Activated CD8-positive, alpha-beta memory T cell treated with anti-CD3 and anti-CD28 coated beads for 1 hour (primary cell): ENCODE measurements at places on chromosomes 13 and 19.

DNA sequence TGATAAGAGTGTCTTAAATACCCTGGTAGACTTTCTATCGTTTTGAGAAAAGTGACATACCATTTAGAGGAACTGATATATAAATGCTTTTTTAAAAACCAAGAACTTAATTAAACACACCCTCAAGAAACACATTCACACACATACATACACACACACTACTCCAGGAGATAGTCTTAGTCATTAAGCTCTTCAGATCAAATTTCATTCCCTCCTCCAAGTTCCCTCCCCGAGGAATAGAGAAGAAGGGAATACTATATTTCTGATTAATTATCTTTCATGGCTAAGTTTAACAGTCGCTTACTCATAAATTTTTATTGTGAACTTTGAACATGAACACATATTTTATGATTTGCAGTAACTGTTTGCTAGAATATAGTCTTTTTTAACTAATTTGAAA lies 1109.5 kb downstream of the SLITRK1 start:
- DNase-seq: no peak

GRCh38 chr19:15128162-15128770 lies 21.1 kb downstream of the SYDE1 start:
- DNase-seq: no peak

GRCh38 chr13:44668688-44669087 lies 92.6 kb upstream of the TSC22D1 start:
- no peak for DNase-seq

- no peak for DNase-seq
These were observed 469.4 kb downstream of the KLF12 start for GRCh38 chr13:73664851-73665250.

DNA sequence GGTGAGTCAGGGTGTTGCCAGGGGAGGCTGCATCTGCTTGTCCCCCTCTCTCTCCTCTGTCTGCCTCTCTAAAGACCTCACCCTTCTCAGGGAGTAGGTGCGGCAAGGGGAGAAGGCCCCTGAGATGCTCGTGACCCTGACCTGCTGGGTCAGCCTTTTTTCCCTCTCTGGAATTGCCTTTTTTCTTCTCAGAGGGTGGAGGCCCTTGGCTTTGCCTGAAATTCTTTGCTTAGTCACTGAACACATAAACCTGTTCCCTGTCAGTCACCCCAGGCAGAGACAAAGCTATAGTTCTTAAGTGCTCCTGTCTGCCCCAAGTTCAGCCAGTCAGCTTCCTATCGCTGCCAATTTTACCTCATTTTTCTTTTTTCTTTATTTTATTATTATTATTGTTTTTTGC lies 35.2 kb upstream of the PEG3 start:
- DNase-seq: no peak

- no peak for DNase-seq
These were observed 79.5 kb downstream of the PCDH9 start for GRCh38 chr13:67150608-67151007.

DNA sequence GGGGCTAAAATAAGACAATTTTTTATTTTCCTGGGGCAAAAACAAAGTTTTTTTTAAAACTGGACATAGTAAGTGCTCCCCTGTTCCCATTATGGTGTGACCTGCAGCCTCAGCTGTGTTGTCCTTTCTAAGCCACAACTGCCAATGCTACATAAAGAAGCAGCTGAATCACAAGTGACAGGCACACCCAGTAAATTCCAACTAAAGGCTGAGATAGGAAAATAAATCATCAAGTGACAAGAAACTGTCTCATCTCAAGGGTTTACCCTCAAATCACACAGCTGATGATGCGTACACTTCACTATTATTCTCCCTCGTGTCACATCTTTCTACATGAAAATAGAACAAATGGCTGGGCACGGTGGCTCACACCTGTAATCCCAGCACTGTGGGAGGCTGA lies 28.7 kb downstream of the STK24 start:
- DNase-seq: no peak

DNA sequence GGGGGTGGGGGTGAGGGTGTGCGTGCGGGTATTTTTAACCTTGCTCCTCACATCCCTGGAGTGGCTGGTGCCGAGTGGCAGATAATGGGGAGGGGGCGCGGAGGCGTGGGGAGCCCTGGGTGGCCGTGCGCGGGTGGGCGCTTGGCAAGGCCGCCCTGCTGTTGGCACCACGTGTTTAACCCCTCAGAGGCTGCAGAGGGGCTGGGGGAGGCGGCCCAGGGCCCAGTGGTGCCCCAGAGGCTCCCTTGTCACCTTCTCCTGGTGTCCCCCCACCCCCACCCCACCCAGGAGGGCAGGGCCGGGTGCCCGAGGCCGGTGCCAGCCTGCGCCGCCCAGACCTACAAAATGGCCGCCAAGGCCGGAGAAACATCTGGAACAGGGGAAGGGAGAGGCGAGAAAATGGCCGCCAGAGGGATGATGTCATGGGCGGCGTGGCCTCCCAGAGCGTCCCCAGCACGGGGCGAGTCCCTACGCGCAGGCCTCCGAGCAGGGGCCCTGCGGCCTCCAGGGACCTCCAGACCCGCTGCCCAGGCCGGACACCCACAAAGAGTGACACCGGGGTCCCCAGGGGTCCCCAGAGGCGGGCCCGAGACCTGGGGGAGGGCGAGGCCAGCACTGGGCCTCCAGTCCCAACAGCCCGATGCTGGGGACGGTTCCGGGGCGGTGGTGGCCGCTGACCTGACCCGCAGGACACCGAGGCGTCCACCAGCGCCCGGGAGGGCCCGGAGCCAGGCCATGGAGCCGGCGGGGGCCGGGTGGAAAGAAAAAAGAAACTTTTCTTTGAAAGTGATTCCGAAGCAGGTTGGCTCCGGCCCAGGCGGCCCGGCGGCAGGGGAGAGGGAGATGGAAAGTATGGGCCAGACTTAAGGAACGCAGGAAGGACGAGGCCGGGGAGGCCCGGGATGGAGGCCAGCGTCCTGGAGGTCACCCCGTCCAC lies 38.2 kb downstream of the NFIC start:
- no peak for DNase-seq

DNA sequence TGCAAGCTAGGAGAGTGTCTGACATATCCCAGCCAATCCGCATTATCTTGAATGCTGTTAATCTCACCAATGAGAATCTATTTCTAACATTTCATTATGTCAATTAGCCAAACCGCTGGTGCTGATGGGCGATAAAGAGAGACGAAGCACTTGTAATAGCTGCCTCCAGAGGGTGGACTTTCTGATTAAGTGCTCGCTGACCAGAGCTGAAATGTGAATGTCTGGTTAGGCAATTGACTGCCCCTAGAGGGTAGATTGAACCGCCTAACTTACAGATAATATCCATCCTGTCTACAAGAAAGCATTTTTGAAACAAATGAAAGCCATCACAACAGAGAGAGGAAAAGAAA lies 552 bp upstream of the GRWD1 start:
- no peak for DNase-seq

DNA sequence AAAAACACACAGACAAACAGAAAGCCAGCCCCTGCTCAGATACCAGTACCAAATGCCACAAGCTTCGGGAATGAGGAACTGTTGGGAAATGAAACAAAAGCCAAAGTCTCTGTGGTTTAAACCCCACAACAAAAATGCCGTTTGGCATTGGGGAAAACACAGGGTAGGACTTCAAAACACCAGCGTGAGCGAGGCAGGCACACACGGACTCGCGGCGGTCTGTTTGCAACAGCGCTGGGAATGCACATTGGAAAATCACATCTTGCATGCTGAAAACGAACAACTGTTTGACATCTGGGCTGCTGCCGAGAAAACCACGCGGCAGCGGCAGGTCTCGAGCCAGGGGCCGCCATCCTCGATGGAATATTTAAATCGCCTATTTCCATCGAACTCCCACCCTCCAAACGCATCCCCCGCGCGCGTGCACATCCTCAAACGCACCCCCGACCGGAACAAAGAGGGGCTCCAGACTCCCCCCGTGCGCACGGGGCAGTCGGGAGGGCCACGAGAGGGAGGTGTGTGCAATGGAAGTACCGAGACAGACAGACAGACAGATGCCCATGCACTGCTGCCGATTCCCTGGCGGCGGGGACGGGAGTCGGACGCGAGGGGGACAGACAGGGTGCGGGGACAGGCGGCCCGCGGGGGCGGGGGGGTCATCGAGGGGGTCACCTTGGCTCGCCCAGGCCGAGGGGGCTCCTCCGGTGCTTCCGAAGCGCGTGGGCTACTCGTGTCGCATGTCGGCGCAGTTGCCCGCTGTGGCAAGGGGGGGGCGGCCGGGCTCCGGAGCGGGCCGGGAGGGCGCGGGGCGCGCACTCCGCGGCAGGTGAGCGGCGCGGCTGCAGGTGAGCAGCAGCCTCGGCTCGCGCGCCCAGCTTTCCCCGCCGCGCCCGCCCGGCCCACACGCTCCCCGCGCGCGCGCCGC lies at the start of gene GPR12:
TSS of gene GPR12 (minus strand) at position 880 of the 925 bp plus-strand sequence. CDS start 959 bp downstream, outside the sequence.
- no peak for DNase-seq

- DNase-seq: no peak
These were observed 44.2 kb downstream of the PCDH8 start for GRCh38 chr13:52804202-52804641.

GRCh38 chr13:109779074-109779473 lies 7.3 kb downstream of the IRS2 start:
- DNase-seq: no peak

DNA sequence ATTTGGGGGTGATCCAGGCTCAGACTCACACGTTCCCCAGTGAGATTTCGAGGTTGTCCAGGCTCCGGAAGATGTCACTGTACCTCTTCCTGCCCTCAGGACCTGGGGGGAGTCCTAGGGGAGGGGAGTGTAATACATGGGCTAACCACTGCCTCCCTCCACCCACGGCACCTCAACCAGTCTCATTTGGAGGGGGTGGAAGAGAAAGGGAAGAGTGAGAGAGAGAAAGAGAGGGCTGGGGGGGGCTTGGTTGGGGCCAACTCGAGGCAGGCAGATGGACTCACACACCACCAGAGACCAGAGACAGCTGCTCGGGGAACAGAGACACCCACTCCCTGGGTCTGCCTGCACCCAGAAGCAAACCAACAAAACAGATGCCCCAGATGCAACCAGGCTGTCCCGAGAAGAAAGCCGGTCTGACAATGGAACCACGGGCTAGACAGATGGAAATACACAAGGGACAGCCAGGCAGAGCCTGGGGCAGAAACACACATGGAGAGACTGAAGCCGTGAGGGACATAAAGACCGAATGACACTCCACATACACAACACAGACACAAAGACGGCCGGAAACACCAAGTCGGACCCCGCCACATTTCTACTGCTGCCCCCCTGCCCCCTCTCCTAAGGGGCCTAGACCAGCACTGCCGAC lies 825 bp downstream of the GMIP start:
- DNase-seq: no peak

DNA sequence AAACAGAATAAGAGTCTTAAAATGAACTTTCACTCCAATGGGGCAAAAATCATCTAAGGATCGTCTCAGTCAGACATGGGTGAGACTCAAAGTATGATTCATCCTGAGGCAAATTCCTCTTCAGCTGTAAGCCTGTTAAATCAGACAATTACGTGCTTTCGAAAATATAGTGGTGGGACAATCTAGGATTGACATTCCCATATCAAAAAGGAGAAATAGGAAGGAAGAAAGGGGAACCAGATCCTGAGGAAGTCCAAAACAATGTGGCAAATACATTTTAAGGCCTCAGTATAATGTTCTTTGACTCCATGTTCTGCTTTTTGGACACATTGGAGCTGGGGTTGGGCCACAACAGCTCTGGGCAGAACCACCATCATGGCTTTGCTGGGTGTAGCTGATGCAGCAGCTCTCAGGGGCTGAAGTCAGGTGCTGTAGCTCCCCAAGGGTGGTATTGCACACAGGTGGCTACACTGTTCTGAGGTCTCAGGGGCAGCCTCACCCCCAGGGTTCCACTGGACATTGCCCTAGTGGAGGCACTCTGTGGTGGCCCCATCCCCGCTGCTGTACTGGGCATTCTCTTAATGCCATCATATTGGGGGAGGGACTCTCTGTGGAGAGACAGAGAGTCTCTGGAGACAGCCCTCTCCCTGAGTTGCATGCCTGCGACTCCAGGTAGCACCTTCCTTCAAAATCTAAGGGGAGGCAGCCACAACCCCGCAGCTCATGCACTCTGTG lies 5.7 kb upstream of the FPR3 start:
- no peak for DNase-seq

GRCh38 chr13:61485128-61485765 lies 69.6 kb upstream of the PCDH20 start:
- no peak for DNase-seq

- no peak for DNase-seq
These were observed 9.9 kb downstream of the LMTK3 start for GRCh38 chr19:48501494-48502349.

DNA sequence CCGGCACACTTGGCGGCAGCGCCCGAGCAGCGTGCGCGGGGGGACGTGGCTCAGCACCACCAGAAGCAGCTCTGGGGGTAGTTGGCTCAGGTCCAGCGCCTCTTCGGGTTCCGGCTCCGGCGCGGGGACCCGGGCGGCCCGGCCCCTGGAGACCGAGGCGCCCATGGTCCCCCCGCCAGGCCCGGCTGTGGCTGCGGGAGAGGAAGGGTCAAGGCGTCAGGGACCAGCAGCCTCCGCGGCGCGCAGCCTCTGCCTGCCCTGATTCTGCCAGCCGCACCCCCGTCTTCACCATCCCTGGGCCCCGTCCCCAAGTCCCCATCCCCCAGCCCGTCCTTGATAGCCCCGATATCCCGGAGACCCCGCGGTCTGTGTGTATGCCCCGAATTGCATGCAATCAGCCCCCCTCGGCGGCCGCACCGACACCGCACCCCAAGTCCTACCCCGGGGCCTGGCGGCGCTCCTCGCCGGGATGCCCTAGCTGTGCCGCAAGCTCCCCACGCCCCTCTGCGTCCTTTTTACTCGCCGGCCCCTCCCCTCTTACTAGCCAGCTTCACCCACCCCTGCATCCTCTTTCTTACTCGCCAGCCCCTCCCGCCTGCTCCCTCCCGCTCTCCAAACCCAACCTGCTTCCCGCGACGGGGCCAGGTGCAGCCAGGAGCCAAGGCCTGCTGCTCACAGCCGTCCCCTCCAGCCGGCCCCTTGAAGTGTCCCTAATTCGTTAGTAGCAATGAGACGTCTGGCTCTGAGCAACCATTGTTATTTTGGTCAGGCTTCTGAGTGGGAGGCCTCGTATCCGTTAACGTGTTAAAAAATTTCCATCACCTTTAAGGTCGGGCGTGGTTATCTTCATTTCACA lies at the start of gene FBXO27:
TSS of gene FBXO27 (minus strand) at position 487 of the 856 bp plus-strand sequence. CDS start at position 165, 322 bp downstream.
- DNase-seq: no peak

DNA sequence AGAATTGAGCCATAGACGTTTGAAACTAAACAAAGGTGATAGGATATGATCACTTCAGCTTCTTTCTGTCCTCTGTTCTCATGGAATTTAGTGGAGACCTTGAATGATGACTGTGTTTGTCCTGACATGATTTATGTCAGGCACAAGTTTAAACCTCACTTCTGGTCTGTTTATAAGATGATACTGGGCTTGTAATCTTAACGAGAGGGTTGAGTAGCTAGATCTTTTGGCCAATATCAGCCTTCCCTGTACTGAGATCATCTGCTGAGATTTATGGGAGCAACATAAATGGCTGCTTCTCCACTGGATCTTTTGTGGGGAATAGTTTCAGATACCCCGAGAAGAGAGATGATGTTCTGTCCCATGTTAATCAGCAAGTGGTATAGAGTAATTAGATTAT lies 121.8 kb upstream of the OBI1 start:
- DNase-seq: no peak

GRCh38 chr13:32340914-32341313 lies 25.6 kb downstream of the BRCA2 start:
- DNase-seq: no peak
